ENCODE measurements at places on chromosomes 5 and 9. TPM values are rescaled to one million over a fixed set of nuclear protein-coding genes. Genes with fewer than 3 reads are reported as not detected.

DNA sequence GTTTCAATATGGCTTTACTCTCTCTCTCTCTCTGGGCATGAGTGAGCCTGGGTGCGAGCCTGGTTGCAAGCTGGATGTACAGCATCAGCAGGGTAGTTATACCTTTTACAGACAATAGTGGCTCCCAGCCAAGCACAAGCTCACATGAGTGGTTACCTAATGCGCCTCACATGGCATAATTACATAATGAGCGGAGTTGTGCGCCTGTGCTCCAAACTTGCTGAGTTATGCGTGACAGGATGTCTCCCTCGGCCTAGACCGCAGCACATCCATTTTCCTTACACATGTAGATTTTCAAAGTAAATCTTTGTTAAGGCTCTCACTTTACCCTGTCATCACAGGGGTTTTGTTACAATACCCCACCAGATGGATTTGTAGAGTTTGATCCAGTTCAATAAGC, 233.5 kb upstream of the WWC1 start:
- H3K27me3 ChIP-seq, result peaks cover 4% of the 10 kb centered on the region
- no peak for DNase-seq
- H3K4me3 ChIP-seq, result no peak overlapping the region
- peaks cover 1% of the 10 kb centered on the region for H3K36me3 ChIP-seq

DNA sequence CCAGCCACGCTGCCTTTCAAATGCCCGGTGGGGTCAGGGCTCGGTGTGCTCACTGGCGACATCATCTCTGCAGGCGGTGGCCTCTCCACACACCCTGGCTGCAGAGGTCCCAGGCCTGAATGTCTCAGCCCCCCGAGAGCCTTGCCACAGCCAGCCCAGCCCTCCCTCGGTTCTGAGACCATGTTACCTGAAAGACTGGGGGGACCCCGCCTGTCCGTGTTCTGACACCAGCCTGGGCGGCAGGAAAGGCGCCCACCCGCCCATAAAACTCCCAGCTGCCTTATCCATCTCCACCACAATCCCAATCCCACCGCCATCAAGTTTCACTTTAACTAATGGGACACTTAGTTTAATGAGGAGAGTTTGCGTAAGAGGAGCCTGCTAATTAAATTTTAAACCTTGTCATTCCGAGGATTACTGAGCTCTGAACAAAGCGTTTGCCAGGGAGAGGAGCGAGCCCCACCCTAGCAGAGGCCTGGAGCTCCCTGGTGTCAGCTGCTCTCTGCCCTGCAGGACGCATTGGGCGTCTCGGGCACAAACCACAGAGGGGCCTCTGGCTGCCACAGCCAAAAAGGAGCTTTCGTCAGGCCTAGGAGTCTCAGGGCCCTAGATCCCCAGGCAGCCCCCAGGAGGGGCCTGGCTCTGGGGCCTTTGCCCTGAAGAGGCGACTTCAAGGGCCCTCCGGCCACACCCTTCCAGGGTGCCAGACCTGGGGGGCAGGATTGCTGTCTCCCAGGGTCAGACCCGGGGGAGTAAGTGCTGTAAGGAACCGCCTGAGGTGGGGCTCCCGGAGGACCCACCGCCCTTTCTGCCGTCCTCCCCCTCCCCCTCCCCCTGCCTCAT, 15.3 kb downstream of the LHX3 start:
- H3K36me3 ChIP-seq, result no peaks in the 10 kb centered on the region
- no peak overlapping the region for H3K4me3 ChIP-seq
- no peak overlapping the region for H3K27ac ChIP-seq
- DNase-seq, result no peak
- peaks cover 53% of the 10 kb centered on the region for H3K27me3 ChIP-seq

- no peak overlapping the region for H3K27ac ChIP-seq
- no peak overlapping the region for H3K4me3 ChIP-seq
- no peaks in the 10 kb centered on the region for H3K27me3 ChIP-seq
- H3K4me1 ChIP-seq, result peaks cover 5% of the 10 kb centered on the region
These were observed 88.0 kb downstream of the PLPP1 start for GRCh38 chr5:55446640-55447351.

Gene LHX3
- total RNA-seq, result not detected

Gene IRX4
- total RNA-seq, result not detected

All from progenitor cell of endocrine pancreas (in vitro differentiated cells).